A549 treated with GW870086 at 1 μM for 4 hours (cell line): ENCODE measurements at places on chromosomes 16 and 17. TPM values are rescaled to one million over a fixed set of nuclear protein-coding genes. Genes with fewer than 3 reads are reported as not detected.

RNF112 gene
- total RNA-seq: 0.26 to 0.71 TPM (median 0.42 TPM) in 5 replicates

PABPN1L gene
- not detected in 5 replicates for total RNA-seq

KRT20 gene
- 0.10 to 0.53 TPM (median 0.27 TPM) in 5 replicates for total RNA-seq

MGAT5B gene
- 18.4 to 26.0 TPM (median 23.0 TPM) in 5 replicates for total RNA-seq

KRTAP9-8 gene
- not detected in 5 replicates for total RNA-seq
